ENCODE measurements at places on chromosomes 7 and 10. TPM values are rescaled to one million over a fixed set of nuclear protein-coding genes. Genes with fewer than 3 reads are reported as not detected.
A peak's percentile ranks its signal among the peaks of the same experiment; 100 is the strongest.

CYP3A7 gene
- total RNA-seq = 0.26 TPM

TMEM213 gene
- total RNA-seq = not detected

NEUROD6 gene
- total RNA-seq = not detected

DIP2C gene
- total RNA-seq = 34.2 TPM

FGFBP3 gene
- total RNA-seq = not detected

GATA3 gene
- 0.12 TPM for total RNA-seq

CFAP46 gene
- 10.6 TPM for total RNA-seq

RELN gene
- total RNA-seq = not detected

EN2 gene
- total RNA-seq = 0.31 TPM

NSUN5 gene
- 35.2 TPM for total RNA-seq

TMEM270 gene
- total RNA-seq = not detected

PIP gene
- total RNA-seq = not detected

HERPUD2 gene
- total RNA-seq = 27.8 TPM

LRRC18 gene
- total RNA-seq = not detected

GRCh38 chr7:24129597-24129996 is 154.4 kb upstream of the NPY start:
- DNase-seq = no peak

- no peak for DNase-seq
Measured at GRCh38 chr7:85765698-85766298, 578.9 kb upstream of the SEMA3D start.

DNA sequence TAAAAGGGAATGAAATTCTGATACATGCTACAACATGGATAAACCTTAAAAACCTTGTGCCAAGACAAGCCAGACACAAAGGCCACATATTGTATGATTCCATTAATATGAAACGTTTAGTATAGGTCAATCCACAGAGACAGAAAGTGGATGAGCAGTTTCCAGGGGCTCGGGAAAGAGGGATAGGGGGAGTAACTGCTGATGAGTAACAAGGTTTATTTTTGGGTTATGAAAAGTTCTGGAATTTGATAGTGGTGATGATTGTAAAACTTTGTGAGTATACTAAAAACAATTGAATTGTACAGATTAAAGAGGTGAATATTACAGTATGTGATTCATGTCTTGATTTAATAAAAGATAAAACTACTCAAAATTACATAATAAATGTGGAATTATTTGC is 19.1 kb upstream of the SLC13A1 start:
- DNase-seq = no peak

GRCh38 chr10:72124989-72125388 is 36.6 kb upstream of the SPOCK2 start:
- no peak for DNase-seq

GRCh38 chr7:151809146-151809863 is 67.6 kb downstream of the PRKAG2 start:
- DNase-seq = no peak

GRCh38 chr10:100371482-100372027 is 24.5 kb downstream of the SCD start:
- no peak for DNase-seq

DNA sequence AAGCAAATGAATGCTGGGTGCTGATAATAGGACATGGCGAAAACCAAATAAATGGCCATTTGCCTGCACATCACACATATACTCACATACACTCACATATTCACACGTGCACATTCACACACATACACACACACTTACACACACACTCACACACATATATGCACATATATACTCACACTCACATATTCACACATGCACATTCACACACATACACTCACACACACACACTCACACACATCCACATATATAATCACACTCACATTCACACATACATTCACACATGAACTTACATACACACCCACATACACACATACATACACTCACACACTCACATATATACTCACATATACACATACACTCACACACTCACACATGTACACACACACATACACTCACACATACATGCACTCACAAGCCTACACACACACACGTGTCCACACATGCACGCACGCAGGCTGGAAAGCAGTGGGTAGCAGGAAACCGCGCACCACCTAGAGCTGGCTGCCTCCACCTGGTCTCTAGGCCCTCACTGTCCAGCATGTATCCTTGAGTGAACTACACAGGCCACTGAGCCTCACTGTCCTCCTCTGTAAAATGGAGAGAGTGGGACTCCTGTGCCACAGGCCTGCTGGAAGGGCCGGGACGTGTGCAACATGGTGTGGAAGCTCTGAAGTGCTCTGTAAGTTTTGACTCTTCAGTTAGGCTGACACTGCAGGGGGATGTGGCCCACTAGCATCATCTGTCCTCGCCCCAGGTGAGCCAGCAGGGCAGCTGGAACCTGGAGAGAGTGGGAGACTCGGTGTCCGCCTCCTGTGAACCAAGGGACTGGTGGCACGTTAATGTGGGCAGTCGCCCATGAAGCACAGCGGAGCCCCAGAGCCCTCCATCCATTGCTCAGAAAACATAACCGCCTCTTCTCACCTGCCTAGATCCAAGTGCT is 14.9 kb downstream of the TMEM72 start:
- DNase-seq = no peak

DNA sequence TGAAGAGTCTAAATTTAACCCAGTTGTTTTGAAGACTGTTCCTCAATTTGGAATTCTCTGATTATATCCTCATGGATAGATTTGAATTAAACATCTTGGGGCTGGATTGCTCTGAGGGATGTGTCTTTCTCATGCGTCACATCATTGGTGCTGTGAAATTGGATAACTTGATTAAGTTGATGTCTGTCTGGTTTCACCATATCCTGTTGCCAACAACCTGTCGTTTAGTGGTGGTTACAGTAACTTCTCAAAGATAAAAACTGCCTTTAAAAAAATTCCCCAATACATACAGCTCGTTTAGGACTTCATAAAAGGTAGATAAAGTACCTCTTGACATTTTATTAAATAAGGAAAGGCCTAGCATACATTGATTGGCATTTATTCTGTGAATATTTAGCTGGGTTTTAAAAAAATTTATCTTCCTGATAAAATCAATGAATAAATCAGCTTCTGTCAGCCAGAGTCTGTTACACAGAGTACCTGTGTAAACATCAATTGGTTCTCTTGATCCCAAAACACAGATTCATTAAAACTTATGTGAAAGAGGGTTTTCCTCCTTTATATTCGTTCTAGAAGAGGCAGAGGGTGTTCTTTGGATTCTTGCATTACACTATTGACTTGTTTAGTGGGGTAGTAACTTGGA is 10.5 kb downstream of the CRCP start:
- no peak for DNase-seq

DNA sequence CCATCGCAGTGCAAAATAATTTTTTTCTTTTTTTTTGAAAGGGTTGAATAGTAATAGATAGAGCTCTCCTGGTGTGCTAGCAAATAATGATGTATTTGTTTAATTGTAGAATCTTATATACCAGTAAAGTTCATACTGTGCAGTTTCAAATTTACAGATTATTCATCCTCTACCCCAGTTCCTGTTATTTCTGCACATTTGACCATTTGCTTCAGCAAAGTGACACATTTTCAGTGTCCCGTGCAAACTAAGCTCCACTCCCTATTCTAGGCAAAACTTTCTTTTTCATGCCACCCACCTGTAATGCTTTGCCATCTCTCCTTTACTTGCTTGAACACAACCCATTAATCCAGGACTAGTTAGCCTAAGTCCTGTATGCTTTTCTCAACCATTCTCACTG is 43.0 kb downstream of the SHOC2 start:
- DNase-seq = no peak

DNA sequence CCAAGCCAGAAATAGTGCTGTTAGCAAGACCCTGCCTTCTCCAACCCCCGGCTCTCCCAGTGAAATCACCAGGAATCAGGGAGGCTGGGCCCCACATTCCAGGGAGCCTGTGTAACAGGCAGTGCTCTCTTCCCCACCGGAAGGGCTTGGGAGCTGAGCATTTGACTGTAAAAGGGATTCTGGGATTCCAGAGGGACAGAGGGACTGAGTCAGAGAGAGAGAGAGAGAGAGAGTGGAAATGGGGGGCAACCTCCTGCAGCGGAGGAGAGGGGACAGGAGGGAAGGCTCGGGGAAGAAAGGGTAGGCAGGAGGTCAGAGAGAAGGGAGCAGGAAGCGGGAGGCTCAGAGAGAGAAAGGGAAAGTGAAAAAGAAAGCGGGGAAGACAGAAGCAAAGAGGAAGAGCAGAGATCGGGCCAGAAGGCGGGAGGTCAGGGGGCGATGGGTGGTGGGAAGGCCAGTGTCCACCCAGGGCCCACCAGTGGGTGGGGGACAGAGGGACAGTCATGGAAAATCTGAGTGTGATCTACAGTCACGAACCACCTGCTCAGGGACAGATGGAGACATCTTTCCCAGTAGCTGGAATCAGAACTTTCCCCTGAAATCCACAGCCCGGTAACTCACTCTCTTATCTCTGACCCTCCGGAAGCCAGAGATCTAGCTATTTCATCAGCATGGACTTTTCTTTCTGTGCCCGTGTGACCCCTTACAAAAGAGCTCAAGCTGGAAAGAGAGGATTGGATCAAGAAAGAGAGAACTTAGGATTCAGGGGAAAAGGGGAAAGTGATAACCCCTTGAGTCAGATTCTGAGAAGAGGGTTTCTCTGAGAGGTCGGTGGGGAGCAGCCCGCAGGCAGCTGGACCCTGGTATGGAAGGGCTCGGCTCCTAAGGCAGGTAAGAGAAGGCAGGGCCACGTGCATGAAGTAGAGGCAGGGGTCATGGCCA is 4.6 kb upstream of the SERPINE1 start:
- DNase-seq = peak; percentile 68

- no peak for DNase-seq
Measured at GRCh38 chr7:19106241-19107080, 11.0 kb downstream of the TWIST1 start.

DNA sequence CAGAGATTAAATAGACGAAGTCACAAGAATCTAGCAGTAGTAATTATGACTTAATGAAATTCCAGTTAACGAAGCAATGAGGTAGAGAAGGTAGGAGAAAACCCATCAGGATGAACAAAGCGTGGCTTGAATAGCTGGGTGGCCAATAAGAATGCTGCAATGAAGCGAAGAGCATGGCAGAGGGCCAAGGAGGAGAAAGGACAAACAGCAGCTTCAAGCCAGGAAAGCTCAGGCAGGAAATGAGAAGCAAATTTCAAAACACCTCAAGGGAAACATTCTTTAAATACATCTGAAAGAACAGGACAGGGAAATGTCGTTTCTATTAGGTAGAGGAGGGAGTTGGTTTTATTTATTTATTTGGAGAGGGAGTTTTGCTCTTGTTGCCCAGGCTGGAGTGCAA is 122.5 kb downstream of the KIAA1217 start:
- peak; percentile 75 for DNase-seq

DNA sequence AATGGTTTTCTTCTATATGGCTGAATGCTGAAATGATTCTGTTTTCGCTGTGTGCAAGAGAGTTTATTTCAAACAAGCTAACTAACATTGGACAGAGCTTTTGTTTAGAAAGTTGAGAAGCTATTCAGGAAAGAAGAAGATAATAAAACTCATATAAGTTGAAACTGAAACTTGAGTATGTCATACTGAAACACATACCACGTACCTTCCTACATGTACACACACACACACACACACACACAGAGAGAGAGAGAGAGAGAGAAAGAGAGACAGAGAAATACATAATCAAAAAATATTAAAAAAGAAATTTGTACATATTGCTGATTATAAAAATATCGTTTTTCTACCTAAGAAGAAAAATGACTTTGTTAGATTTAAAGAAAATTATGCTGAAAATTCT is 561.9 kb upstream of the KCND2 start:
- no peak for DNase-seq

GRCh38 chr10:7665767-7666166 is 999 bp downstream of the ITIH5 start:
- DNase-seq = no peak

GRCh38 chr7:89500084-89500483 is 654.2 kb upstream of the STEAP1 start:
- DNase-seq = no peak

DNA sequence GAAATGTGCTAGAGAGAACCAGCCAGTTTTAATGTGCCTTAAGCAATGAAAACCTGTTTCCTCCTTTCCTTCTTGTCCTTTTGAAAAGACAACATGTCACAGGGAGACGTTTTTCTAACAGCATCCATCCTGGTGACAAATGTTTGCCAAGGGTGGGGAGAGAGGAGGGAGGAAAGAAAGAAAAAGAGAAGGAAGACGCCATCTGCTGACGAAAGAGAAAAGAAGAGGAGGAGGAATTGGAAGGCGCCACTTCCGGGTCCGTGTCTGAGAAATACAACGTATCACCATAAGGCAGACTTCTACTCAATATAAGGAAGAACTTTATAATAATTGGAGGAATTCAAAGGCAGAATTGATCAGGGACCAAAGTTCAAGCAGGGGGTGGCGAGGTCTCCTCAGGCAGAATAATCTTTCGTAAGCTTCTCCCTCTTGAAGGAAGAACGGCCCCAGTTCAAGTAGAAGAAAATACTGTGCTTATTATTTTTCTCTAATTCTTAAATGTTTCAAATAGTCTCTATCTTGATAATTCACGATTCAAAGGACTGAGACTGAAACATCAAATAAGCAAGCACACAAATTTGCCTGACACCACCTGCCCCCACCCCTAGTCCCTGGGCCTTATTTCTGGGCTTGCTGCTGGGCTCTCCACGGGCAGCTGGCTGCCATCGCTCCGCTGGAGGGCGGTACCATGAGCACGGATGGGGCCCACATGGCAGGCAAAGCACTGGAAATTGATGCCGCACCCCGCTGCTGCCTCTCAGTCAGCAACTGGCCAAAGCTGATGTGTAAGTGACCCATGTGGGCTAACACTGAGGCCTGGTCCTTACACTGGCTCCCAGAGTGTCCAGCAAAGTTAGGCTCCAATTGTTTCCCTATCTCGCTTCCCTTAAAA is 273.7 kb upstream of the KLF14 start:
- no peak for DNase-seq

GRCh38 chr10:125337510-125337909 is 177.1 kb upstream of the CTBP2 start:
- no peak for DNase-seq

- DNase-seq = no peak
Measured at GRCh38 chr10:44847110-44847509, 64.0 kb upstream of the TMEM72 start.

DNA sequence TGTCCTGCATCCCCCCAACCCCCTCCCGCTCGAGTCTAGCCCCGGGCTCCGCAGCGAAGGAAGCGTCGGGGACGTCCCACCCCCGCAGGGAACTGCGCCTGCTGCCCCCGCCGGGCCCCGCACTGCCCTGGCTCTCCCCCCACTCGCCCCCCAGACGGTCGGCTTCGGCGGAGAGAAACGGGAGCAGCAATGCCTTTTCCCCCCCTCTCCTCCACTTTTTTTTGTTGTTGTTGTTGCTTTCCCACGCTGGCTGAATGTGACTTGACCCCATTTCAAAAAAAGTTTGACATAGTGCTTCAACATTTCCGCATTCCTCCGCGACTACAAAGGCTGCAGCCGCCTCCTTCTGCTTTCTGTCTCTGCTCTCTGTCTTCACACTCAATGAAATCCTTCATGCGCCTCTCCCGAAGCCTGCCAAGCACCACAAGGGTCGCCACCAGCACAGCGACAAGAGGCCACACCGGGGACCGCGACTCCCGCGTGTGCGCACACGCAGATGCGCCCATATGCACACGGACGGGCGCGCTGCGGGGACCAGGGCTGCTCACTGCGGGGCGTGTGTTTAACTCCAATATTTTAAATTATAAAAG is 1.0 kb downstream of the CDK6 start:
- DNase-seq = no peak

GRCh38 chr10:36612436-36612835 is 513.0 kb upstream of the ANKRD30A start:
- DNase-seq = no peak

GRCh38 chr7:29080803-29081202 is 65.5 kb downstream of the CPVL start:
- no peak for DNase-seq

GRCh38 chr10:5411941-5412276 is 448 bp upstream of the NET1 start:
- no peak for DNase-seq

GRCh38 chr10:91690996-91691676 is 58.3 kb upstream of the PPP1R3C start:
- no peak for DNase-seq

Measured in gastrocnemius medialis (tissue), 4 donors.